ENCODE measurements at places on chromosomes 6 and 20.

DNA sequence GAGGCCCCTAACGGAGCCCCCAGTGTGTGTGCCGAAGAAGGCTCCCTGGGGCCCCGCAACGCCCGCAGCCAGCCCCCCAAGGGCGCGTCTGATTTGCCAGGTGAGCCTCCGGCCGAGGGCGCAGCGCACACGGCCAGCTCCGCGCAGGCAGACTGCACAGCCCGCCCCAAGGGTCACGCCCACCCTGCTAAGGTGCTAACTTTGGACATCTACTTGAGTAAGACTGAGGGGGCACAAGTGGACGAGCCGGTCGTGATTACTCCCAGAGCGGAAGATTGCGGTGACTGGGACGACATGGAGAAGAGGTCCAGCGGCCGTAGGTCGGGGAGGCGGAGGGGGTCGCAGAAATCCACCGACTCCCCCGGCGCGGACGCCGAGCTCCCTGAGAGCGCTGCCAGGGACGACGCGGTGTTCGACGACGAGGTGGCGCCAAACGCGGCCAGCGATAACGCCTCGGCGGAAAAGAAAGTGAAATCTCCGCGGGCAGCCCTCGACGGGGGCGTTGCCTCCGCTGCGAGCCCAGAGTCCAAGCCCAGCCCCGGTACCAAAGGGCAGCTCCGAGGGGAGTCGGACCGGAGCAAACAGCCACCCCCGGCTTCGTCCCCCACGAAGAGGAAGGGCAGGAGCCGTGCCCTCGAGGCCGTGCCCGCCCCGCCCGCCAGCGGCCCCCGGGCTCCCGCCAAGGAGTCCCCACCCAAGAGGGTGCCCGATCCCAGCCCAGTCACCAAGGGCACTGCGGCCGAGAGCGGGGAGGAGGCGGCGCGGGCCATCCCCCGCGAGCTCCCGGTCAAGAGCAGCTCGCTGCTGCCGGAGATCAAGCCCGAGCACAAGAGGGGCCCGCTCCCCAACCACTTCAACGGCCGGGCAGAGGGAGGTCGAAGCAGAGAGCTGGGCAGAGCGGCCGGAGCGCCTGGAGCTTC lies 117.0 kb downstream of the RTN4IP1 start:
- no peak for DNase-seq

GRCh38 chr20:43968341-43969000 lies 53.8 kb downstream of the TOX2 start:
- DNase-seq, result no peak

- DNase-seq, result no peak
Measured at GRCh38 chr20:13671916-13672378, 33.2 kb upstream of the TASP1 start.

DNA sequence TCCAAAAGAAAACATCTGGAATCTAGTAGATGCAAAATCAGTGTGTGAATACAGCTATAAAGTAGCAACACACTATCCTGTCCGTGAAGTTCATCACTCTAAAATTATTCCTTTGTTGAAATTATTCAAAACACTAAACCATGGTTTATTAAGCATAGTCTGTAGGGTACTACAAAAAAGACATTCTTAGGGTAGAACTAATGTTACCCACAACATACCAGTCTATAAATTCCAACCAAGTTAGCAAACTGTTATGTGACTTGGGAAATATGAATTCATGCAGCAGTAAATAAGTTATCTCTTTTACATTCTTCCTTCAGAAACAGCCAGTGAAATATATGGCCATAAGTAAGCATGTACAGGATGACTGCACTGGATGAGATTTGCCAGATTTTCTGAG lies 580.3 kb upstream of the ADGRB3 start:
- no peak for DNase-seq

- no peak for DNase-seq
Measured at GRCh38 chr6:14857501-14857900, 388.4 kb upstream of the JARID2 start.

GRCh38 chr6:145744619-145745018 lies 9.3 kb upstream of the EPM2A start:
- no peak for DNase-seq

GRCh38 chr6:106142876-106143431 lies 56.8 kb downstream of the PRDM1 start:
- DNase-seq, result no peak

- no peak for DNase-seq
Measured at GRCh38 chr6:22363166-22363713, 66.4 kb upstream of the PRL start.

DNA sequence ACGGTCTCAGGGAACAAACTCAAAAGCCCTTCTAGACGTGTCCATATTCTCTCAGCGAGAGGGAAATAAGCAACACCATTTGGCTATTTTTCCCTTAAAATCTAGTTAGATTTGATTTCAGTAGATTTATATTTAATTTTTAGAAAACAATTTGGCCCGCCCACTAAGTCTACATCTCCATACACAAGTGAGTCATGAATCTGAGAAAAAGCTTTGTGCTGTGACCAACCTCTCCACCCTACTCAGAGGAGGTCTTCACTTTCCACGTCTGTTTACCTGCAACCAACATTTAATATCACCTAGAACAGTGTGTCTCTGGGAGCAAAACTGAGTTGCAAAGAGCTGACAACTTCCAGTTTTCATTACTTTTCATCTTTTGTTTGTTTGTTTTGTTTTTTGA lies 48.6 kb downstream of the HAO1 start:
- no peak for DNase-seq

GRCh38 chr20:36792422-36792821 lies 18.9 kb upstream of the DSN1 start:
- no peak for DNase-seq

Measured in NCI-H1048 (cell line).